ENCODE measurements at places on chromosomes 3 and 15. TPM values are rescaled to one million over a fixed set of nuclear protein-coding genes. Genes with fewer than 3 reads are reported as not detected.

The GRK7 gene
- total RNA-seq = not detected

The PLA2G4E gene
- 0.67 TPM for total RNA-seq

DNA sequence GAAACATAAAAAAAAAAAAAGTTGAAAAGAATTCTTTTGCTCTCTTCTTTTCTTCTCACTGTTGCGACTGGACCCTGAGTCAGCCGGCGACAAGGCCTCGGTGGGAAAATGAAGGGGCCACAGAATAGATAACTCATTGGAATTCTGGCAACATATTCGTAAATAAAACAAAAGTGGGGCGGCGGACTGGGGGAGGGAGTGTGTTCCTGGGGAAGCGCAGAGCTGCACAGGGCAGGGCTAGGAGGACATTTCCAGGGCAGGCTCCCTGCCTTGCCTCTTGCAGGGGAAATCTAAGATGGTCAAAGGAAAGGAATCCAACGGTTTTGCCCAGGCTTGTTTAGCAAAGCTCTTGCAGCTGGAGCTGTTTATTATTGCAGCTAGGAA is 1042.8 kb upstream of the NR2F2 start:
- H3K27me3 ChIP-seq = no peaks in the 10 kb centered on the region
- DNase-seq = no peak
- no peak overlapping the region for H3K4me3 ChIP-seq
- H3K36me3 ChIP-seq = no peaks in the 10 kb centered on the region

- DNase-seq = no peak
- no peak overlapping the region for H3K27ac ChIP-seq
- no peaks in the 10 kb centered on the region for H3K4me1 ChIP-seq
These were observed 67.1 kb downstream of the CEMIP start for GRCh38 chr15:80846031-80846815.

- H3K27ac ChIP-seq = no peak overlapping the region
- H3K36me3 ChIP-seq = no peaks in the 10 kb centered on the region
- H3K4me1 ChIP-seq = no peaks in the 10 kb centered on the region
- no peaks in the 10 kb centered on the region for H3K27me3 ChIP-seq
- DNase-seq = no peak
These were observed 31.4 kb upstream of the NOX5 start for GRCh38 chr15:68982976-68983563.

DNA sequence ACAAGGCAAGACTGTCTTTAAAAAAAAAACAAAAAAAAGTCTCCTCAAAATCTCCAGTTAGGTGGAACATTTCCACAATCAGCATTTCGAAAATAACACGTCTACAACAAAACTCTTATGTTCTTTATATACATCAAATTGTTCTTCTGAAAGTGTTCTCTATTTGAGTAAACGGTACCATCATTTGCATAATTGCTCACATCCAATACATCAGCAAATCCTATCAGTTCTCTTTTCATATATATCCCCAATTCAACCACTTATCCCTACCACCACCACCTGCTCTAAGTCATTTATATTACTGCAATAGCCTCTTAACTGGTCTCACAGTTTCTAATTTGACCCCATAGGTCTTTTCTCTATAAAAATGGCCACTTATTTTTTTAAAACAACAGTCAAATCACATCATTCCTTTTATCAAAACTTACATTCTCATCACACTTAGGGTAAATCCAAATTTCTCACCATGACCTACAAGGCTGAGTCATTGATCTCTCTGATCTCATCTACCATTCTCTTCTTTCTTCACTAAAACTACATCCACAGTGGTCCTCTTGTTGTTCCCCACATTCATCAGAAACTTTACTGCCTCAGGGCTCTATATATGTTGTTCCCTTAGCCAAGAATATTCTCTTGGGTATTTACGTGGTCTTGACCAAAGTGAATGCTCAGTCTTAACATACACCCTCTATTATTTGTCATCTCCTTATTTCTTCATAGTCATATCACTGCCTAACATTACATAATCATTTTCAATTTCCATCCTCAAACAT is 237.0 kb downstream of the SCAPER start:
- no peak for DNase-seq
- H3K27ac ChIP-seq = no peak overlapping the region
- H3K36me3 ChIP-seq = no peaks in the 10 kb centered on the region
- no peaks in the 10 kb centered on the region for H3K4me1 ChIP-seq
- H3K4me3 ChIP-seq = no peak overlapping the region

- H3K4me3 ChIP-seq = no peak overlapping the region
- peak overlapping the region; percentile 46 for H3K27ac ChIP-seq
- no peaks in the 10 kb centered on the region for H3K36me3 ChIP-seq
- H3K27me3 ChIP-seq = no peaks in the 10 kb centered on the region
These were observed 102.5 kb upstream of the PDZRN3 start for GRCh38 chr3:73727117-73727821.

DNA sequence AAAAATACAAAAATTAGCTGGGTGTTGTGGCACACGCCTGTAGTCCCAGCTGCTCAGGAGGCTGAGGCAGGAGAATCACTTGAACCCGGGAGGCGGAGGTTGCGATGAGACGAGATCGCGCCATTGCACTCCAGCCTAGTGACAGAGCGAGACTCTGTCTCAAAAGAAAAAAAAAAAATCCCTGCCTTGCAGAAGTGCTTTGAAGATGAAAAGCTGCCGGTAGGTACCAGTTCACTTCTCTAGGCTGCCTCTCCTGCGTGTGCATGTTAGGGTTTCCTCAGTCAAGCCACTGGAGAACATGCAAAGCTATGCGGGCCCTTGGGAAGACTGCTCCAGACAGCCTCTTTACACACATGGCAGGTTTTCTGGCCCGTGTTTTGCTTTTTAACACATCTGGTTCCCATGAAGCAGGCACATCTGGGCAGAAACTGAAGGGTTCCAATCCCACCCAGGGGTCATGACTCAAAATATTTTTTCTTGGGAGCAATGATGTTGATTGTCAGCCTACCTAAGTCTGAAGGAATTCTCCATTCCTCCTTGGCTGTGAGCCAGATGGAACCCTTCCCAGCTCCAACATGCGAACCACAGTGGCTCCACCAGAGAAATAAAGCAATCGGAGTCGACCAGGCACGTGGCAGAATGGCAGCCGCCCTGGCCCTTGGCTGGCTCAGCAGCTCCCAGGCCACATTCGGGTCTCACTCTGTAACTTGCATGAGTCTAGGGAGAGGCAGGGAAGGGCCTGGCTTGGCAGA is 29.6 kb downstream of the MGLL start:
- H3K36me3 ChIP-seq = peaks cover 3% of the 10 kb centered on the region
- H3K4me1 ChIP-seq = no peaks in the 10 kb centered on the region
- H3K27ac ChIP-seq = no peak overlapping the region
- no peak overlapping the region for H3K4me3 ChIP-seq

- DNase-seq = no peak
- no peak overlapping the region for H3K27ac ChIP-seq
- no peaks in the 10 kb centered on the region for H3K36me3 ChIP-seq
- no peaks in the 10 kb centered on the region for H3K4me1 ChIP-seq
- H3K4me3 ChIP-seq = no peak overlapping the region
- no peaks in the 10 kb centered on the region for H3K27me3 ChIP-seq
These were observed 81.0 kb downstream of the TMEM108 start for GRCh38 chr3:133119176-133119575.

GRCh38 chr3:48561045-48561736 is 2.4 kb downstream of the UCN2 start:
- no peak overlapping the region for H3K27ac ChIP-seq
- H3K27me3 ChIP-seq = no peaks in the 10 kb centered on the region
- peak; percentile 38 for DNase-seq
- peaks cover 10% of the 10 kb centered on the region for H3K4me1 ChIP-seq

DNA sequence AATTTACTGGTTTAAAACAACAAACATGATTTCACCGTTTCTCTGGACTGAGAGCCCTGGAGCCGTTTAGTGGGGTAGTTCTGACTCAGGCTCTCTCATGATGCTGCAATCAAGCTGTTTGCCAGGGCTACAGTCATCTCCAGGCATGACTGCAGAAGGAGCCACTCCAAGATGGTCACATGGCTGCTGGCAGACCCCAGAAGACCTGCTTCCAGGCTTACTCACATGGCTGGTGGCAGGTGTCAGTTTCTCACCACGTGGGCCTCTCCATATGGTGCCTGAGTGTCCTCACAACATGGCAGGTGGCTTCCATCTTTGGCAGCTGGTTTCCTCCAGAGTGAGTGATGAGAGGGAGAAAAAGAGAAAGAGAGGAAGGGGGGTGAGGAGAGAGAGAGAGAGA is 378.3 kb upstream of the RGMA start:
- H3K4me1 ChIP-seq = no peaks in the 10 kb centered on the region
- H3K27ac ChIP-seq = no peak overlapping the region
- H3K27me3 ChIP-seq = no peaks in the 10 kb centered on the region
- H3K36me3 ChIP-seq = no peaks in the 10 kb centered on the region

DNA sequence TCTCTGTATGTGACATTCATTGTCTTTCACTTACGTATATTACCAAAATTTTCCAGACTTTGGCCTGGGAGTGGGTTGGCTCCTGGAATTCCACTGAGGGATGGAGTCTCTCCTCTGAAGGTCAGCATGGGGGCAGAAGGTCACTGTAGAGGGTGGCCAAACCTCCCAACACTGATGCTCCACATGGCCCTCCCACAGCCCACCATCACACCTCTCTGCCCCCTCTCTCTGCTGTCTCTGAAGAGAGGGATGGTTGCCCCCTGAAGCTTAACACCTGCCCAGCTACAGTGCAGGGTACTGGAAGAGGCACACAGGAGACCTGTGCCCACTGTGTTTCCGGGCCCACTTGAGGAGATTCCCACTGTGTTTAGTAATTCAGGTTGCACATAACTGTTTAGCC is 52.2 kb downstream of the CMTM6 start:
- H3K36me3 ChIP-seq = no peaks in the 10 kb centered on the region
- no peak overlapping the region for H3K4me3 ChIP-seq
- H3K27me3 ChIP-seq = no peaks in the 10 kb centered on the region
- no peak for DNase-seq
- no peaks in the 10 kb centered on the region for H3K4me1 ChIP-seq
